ENCODE measurements at places on chromosomes 3 and 15.

- H3K36me3 ChIP-seq, result no peaks in the 10 kb centered on the region
- peak; percentile 57 for DNase-seq
Measured at GRCh38 chr3:147360646-147361453, 45.5 kb downstream of the ZIC4 start.

GRCh38 chr3:162117961-162118360, 621.4 kb downstream of the OTOL1 start:
- no peak overlapping the region for H3K27ac ChIP-seq
- DNase-seq, result no peak
- no peak overlapping the region for H3K4me3 ChIP-seq
- H3K4me1 ChIP-seq, result peaks cover 8% of the 10 kb centered on the region

- DNase-seq, result peak; percentile 29
- H3K36me3 ChIP-seq, result no peaks in the 10 kb centered on the region
- H3K4me1 ChIP-seq, result peaks cover 15% of the 10 kb centered on the region
- peak overlapping the region; percentile 93 for H3K27ac ChIP-seq
- no peak overlapping the region for H3K4me3 ChIP-seq
Measured at GRCh38 chr3:58462829-58463180, 29.1 kb upstream of the KCTD6 start.

DNA sequence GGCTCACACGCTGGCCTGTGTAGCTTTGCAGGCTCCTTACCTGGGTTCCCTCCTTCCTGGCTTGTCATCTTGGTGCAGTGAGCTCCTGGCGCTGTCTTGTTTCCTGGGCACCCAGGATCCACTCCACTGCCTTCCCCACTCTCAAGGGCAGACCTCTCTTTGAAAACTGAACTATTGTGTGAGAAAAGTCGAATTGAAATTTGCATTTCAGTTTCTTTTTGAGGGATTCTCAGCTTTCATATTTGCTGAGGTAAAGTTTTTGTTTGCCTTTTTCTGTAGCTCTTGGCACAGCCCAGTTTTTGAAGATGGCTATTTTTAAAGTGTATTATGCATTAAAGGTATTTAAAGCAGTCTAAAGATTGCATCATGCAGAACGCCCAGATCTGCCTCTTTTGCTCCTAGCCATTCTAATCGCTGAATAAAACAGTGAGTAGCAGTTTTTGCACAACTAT, 70.1 kb downstream of the CCK start:
- H3K27ac ChIP-seq, result peak overlapping the region; percentile 73
- no peak overlapping the region for H3K4me3 ChIP-seq
- H3K4me1 ChIP-seq, result peaks cover 30% of the 10 kb centered on the region
- no peak for DNase-seq
- H3K36me3 ChIP-seq, result peaks cover 46% of the 10 kb centered on the region
